Common myeloid progenitor, CD34-positive (primary cell): ENCODE measurements at places on chromosomes 2 and 18.
A peak's percentile ranks its signal among the peaks of the same experiment; 100 is the strongest.

- DNase-seq, result no peak
Measured at GRCh38 chr2:173741759-173742158, 223.4 kb downstream of the SP3 start.

GRCh38 chr2:187934236-187934635 is 357.4 kb upstream of the GULP1 start:
- no peak for DNase-seq

- no peak for DNase-seq
Measured at GRCh38 chr2:113229795-113230194, 48.9 kb downstream of the PAX8 start.

DNA sequence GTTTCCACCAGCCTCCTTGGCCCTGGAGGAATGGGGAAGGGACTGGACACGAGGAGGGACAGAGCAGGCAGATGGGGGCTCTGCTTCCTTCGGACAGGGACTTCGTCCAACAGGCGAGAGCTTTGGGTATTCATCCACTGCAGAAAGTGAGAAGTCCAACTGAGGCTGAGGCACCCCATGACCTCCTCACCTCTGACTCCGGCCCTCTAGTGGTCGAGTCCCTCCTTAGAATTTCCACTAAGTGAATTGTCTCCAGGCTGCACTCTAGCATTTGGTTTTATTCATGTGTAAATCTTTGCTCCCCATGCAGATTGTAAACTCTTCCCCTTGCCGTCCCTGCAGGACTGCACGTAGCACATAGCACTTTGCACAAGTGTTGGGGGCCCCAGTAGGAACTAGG is 75.6 kb downstream of the TMEM247 start:
- no peak for DNase-seq

GRCh38 chr2:31020713-31021112 is 117.5 kb downstream of the GALNT14 start:
- DNase-seq, result no peak

DNA sequence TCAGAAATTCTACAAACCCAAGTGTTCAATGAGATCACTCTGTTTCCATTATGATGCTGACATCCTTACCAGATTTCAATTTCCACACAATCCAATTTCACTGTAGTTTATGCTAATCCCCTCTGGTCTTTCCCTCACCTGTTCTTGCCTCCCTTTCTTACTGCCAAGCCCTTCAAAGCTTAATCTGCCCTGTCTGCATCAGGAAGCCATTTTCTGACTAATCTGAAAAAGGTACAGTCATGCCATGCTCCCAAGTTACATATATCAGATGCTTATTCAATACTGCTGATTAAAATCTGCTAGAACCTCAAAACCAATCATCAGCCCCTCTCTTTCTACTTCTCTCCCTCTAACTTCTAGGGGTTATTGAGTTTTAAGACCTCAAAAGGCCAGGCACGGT is 8.9 kb downstream of the KRTCAP3 start:
- DNase-seq, result no peak

- DNase-seq, result no peak
Measured at GRCh38 chr2:142014536-142014935, 116.3 kb downstream of the LRP1B start.

DNA sequence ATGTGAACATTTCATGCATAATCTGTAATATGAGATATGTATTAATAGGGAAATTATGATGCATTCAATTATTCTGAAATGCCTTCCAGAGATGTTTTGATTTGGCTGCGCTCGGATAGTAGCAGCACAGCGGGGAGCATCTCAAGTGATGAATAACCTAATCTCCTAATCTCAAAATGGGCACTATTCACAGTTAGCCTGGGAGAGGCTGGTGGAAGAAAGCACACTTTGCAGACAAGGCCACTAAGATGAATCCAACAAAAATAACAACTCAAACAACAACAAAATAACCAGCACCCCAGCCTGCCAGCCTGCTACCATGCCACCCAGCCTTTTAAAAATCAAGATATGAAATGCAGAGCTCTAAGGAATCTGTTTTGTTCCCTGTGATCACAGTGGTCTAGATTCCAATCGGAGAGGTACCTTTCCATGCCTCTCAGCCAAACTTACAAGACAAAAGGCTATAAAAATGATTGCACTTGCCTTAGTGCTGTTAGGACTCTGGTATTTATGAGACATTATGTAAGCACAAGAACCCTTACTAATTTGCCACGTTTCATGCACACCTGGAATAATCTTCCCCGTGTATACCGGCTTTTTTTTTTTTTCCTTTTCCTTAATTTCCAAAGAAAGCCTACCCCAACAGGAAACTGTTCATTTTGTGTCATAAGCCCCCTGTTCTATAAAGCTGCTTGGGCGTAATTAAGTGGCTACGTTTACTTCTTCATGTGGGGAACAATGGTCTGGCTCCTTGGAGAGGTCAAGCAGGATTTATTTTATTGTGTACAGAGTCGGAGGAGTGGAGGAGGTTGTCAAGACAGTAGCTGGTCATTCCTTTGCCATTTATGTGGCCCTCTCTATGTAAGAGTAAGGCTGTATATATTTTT is 526.9 kb upstream of the FANCL start:
- no peak for DNase-seq

- peak; percentile 93 for DNase-seq
Measured at GRCh38 chr2:201191132-201191875, 8.4 kb downstream of the CASP10 start.

- no peak for DNase-seq
Measured at GRCh38 chr2:86254576-86255538, 55.6 kb downstream of the MRPL35 start.

GRCh38 chr2:100862081-100862480 is 42.1 kb downstream of the NPAS2 start:
- DNase-seq, result peak; percentile 1

- peak; percentile 87 for DNase-seq
Measured at GRCh38 chr2:202608142-202608852, 26.5 kb upstream of the FAM117B start.

DNA sequence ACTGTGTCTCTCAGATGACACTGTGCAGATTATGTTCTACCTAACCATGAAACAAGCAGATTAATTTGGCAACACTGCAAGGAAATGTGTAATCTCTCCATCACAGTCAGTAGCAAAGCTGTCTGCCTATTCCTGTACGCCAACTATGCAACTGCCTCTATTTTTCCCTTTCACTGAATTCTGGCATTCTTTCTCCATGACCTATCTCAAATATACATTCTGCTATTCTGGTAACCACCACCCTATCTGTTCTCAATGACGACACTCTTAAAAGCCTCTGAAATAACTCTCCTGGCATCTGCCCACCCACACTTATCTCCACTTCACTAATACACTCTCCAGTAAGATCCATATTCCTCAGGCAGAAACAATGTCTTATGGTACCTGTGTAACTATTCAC is 78.7 kb downstream of the ABCA12 start:
- no peak for DNase-seq

- DNase-seq, result no peak
Measured at GRCh38 chr18:4126939-4127338, 328.2 kb downstream of the DLGAP1 start.

- peak; percentile 59 for DNase-seq
Measured at GRCh38 chr2:177758591-177759371, 313.8 kb downstream of the PDE11A start.

GRCh38 chr2:12702168-12703121 is 14.3 kb upstream of the TRIB2 start:
- DNase-seq, result no peak

DNA sequence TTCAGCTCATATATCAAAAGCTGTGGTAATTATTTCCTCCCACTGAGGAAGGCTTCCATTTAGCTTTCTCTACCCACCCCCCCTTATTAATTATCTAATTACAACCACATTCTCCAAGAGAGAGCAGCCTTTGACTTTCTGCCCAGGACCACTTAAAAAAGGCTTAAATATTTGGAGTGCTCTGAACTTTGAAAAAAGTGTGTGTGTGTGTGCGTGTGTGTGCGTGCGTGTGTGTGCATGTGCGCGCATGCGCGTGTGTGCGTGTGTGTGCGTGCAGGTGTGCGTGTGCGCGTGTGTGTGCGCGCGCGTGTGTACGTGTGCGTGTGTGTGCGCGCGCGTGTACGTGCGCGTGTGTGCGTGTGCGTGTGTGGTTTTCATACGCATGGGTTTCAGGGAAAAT is 57.8 kb downstream of the TWIST2 start:
- DNase-seq, result no peak

DNA sequence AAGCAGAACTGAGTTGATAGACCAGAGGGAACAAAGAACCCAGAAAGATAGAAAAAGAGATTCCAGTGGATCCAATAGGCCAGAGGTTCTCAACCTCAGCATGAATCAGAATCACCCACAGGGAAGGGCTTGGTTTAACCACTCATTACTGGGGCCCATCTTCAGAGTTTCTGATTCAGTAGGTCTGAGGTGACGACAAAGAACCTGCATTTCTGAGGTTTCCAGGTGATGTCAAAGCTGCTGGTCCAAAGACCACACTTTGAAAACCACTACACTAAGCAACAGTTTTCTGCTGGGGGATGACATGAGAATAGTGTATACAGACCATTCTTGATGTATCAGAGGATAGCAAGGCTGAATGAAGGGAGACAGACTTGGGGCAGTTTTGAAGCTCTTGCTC is 296.9 kb upstream of the STON1 start:
- no peak for DNase-seq

- DNase-seq, result no peak
Measured at GRCh38 chr2:161283926-161284325, 24.3 kb upstream of the PSMD14 start.

GRCh38 chr18:48308027-48308635 is 101.1 kb downstream of the ZBTB7C start:
- DNase-seq, result no peak

DNA sequence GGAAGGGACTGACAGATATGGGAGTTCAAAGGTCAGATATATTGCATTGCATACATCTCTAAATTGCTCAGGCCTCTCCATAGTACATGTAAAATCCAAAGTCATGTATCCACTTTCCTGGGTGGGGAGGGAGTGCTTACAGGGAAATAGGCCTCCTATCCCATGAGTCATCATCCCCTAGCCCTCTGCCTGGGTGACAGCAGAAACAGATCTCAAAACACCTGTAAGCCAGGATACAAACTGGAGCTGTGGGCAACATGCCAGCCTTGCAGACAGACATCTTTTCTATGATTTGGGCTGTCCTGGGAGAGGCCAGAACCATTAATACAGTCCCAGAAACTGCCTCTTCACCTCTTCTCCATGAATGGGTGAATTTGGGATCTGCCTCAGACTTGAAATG is 4.8 kb downstream of the ALK start:
- DNase-seq, result no peak

- peak; percentile 70 for DNase-seq
Measured at GRCh38 chr2:44793322-44793870, 148.1 kb upstream of the SIX3 start.

DNA sequence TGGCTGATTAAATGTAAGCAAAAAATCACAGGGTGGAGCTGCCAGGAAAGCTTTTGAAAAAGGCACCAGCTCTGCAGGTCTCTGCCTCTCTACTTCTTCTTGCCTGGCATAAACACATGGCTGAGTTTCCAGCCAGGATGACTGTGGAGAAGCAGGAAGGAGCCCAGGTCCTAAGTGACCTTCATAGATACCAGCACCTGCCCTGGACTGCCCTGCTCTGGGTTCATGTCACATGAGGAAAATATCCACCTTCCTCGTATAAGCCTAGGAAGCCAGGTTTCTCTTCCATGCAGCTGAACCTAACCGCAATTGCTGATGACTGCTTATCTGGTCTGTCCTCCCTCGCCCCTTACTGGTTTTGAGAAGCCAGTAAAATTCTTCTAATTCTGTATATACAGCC is 47.8 kb upstream of the CREB1 start:
- no peak for DNase-seq
